ENCODE measurements at places on chromosomes 4 and X.

- H3K27me3 ChIP-seq = peaks cover 66% of the 10 kb centered on the region
- no peak for DNase-seq
- H3K36me3 ChIP-seq = no peaks in the 10 kb centered on the region
Measured at GRCh38 chrX:132059973-132060540, 37.0 kb downstream of the STK26 start.

GRCh38 chrX:22603060-22603459 lies 330.3 kb downstream of the CBLL2 start:
- H3K36me3 ChIP-seq = no peaks in the 10 kb centered on the region
- no peaks in the 10 kb centered on the region for H3K4me1 ChIP-seq
- H3K4me3 ChIP-seq = no peak overlapping the region
- no peak for DNase-seq
- H3K27ac ChIP-seq = no peak overlapping the region

- no peaks in the 10 kb centered on the region for H3K36me3 ChIP-seq
- no peaks in the 10 kb centered on the region for H3K4me1 ChIP-seq
- no peak overlapping the region for H3K4me3 ChIP-seq
- H3K27ac ChIP-seq = no peak overlapping the region
- no peak for DNase-seq
- H3K27me3 ChIP-seq = no peaks in the 10 kb centered on the region
Measured at GRCh38 chr4:158808399-158808798, 39.6 kb downstream of the FNIP2 start.

GRCh38 chr4:33494150-33494549 lies 2750.2 kb downstream of the ARAP2 start:
- no peak for DNase-seq
- H3K27me3 ChIP-seq = no peaks in the 10 kb centered on the region
- H3K27ac ChIP-seq = no peak overlapping the region
- H3K4me1 ChIP-seq = no peaks in the 10 kb centered on the region
- H3K4me3 ChIP-seq = no peak overlapping the region
- no peaks in the 10 kb centered on the region for H3K36me3 ChIP-seq

GRCh38 chr4:87005690-87006425 lies 71.0 kb downstream of the AFF1 start:
- H3K27me3 ChIP-seq = no peaks in the 10 kb centered on the region
- peak overlapping the region; percentile 84 for H3K4me3 ChIP-seq
- H3K27ac ChIP-seq = peak overlapping the region; percentile 97
- no peak for DNase-seq
- no peaks in the 10 kb centered on the region for H3K36me3 ChIP-seq

GRCh38 chrX:131728295-131729145 lies 184.6 kb downstream of the OR13H1 start:
- H3K4me1 ChIP-seq = no peaks in the 10 kb centered on the region
- DNase-seq = no peak
- H3K4me3 ChIP-seq = peak overlapping the region; percentile 54
- no peaks in the 10 kb centered on the region for H3K27me3 ChIP-seq
- peak overlapping the region; percentile 90 for H3K27ac ChIP-seq

DNA sequence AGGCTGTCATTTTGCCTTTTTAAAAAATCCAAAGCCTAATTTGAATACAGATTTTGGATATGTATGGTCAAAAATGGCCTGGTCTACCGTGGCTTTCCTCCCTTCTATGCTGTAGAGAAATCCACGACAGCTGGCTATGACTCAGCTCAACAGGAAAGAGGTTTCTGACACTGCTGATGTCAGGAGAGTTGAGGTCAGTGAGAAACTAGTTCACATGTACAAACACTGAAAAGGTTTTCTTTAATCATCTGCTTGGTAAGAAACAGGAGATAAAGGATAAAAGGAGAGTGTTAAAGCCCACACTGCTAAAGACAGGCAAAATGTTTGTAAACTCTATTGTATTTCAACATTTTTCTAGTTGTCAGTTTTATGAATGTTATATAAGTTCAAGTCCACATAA lies 113.9 kb downstream of the NYX start:
- H3K27ac ChIP-seq = no peak overlapping the region
- no peak for DNase-seq
- H3K36me3 ChIP-seq = no peaks in the 10 kb centered on the region
- no peaks in the 10 kb centered on the region for H3K4me1 ChIP-seq
- no peaks in the 10 kb centered on the region for H3K27me3 ChIP-seq
- no peak overlapping the region for H3K4me3 ChIP-seq

GRCh38 chrX:80511969-80512760 lies 91.9 kb downstream of the TENT5D start:
- DNase-seq = no peak
- H3K4me1 ChIP-seq = no peaks in the 10 kb centered on the region
- H3K4me3 ChIP-seq = no peak overlapping the region
- H3K36me3 ChIP-seq = no peaks in the 10 kb centered on the region
- H3K27me3 ChIP-seq = no peaks in the 10 kb centered on the region
- no peak overlapping the region for H3K27ac ChIP-seq

GRCh38 chr4:54496412-54496811 lies 161.3 kb upstream of the KIT start:
- H3K27me3 ChIP-seq = no peaks in the 10 kb centered on the region
- H3K4me3 ChIP-seq = no peak overlapping the region
- H3K27ac ChIP-seq = no peak overlapping the region
- peak; percentile 17 for DNase-seq
- no peaks in the 10 kb centered on the region for H3K4me1 ChIP-seq

DNA sequence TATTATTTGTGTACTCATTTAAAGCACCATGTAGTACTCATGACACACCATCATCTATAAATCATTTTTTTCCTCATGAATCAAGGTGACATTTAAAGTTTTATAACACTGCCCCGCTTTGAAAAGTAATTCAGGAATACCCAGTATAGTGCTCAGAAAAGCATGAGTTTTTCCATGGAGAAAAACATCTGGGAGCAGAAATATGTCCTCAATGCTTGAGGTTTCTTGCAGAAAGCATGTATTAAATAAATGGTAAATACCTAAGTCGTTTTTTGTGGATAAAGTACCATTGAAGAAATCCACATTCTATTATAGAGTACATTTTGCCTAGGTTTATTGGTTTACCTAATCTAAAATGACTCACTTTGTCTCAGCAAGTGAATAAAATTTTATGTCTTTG lies 66.2 kb downstream of the UBA6 start:
- H3K27ac ChIP-seq = no peak overlapping the region
- no peak for DNase-seq

DNA sequence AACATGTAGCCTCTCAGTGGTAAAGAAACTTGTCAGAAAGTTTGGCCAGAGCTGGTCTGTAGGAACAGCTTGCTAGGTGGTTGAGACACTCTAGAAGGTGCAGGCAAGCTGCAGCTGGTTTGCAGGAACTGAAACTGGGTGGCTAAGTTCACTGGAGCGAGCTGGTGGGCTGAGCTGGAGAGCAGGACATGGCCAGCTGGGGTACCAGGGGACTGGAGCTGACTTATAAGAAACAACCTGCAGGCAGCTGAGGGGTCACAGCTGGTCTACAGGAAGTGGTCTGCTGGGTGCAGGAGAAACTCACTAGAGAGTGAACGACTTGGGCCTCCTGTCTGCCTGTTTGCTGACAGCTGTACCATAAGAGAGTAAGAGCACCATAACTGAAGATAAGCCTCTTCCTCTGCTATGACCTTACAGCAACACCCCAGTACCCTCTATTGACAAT lies 157.1 kb upstream of the LNX1 start:
- H3K36me3 ChIP-seq = no peaks in the 10 kb centered on the region
- no peaks in the 10 kb centered on the region for H3K27me3 ChIP-seq
- no peak overlapping the region for H3K27ac ChIP-seq
- H3K4me1 ChIP-seq = no peaks in the 10 kb centered on the region
- DNase-seq = no peak
- H3K4me3 ChIP-seq = no peak overlapping the region

GRCh38 chr4:121093261-121093660 lies 20.9 kb upstream of the NDNF start:
- no peaks in the 10 kb centered on the region for H3K4me1 ChIP-seq
- no peak overlapping the region for H3K4me3 ChIP-seq
- H3K27me3 ChIP-seq = no peaks in the 10 kb centered on the region
- H3K27ac ChIP-seq = no peak overlapping the region

DNA sequence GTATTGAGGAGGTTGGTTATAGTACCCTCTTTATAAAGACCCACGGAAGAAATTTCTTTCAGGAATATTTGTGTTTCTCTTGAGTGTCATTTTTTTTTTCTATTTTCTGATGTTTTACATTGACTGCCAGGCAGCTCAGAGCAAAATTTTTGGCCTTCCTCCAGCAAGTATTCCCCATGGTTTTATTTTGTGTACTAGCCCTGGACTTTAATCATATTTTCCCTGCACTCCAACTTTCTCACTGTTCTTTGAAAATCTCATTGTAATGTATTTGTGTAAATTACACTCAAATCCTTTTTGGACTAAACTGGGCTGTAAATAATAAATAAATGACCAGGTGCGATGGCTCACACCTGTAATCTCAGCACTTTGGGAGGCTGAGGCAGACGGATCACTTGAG lies 45.6 kb upstream of the USP46 start:
- H3K4me1 ChIP-seq = no peaks in the 10 kb centered on the region
- H3K36me3 ChIP-seq = no peaks in the 10 kb centered on the region
- no peak for DNase-seq

DNA sequence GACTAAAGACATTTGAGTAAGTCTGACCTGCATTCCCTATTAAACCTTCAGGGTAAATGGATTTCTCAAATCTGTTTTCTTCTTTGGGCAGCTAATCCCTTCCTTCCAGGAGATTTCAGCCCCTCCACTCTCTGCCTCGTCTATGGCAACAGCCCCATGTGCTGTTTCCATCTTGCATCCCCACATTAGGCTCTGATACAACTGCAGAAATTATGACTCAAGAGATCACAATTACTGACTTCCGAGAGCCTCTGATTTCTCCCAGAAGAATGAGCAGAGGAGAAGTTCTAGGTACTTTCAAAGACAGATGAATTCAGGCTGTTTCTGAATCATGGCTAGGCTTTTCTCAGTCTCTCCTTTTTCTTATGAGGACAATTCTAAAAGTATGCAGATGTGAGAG lies 38.7 kb downstream of the RAI2 start:
- no peak overlapping the region for H3K27ac ChIP-seq
- DNase-seq = no peak
- H3K4me3 ChIP-seq = no peak overlapping the region
- no peaks in the 10 kb centered on the region for H3K4me1 ChIP-seq
- no peaks in the 10 kb centered on the region for H3K27me3 ChIP-seq

- no peaks in the 10 kb centered on the region for H3K27me3 ChIP-seq
- no peak overlapping the region for H3K4me3 ChIP-seq
- no peaks in the 10 kb centered on the region for H3K36me3 ChIP-seq
- no peak for DNase-seq
- no peaks in the 10 kb centered on the region for H3K4me1 ChIP-seq
Measured at GRCh38 chr4:117577686-117578311, 456.5 kb upstream of the NDST3 start.

- no peak overlapping the region for H3K27ac ChIP-seq
- DNase-seq = no peak
- H3K36me3 ChIP-seq = no peaks in the 10 kb centered on the region
- H3K27me3 ChIP-seq = no peaks in the 10 kb centered on the region
- no peaks in the 10 kb centered on the region for H3K4me1 ChIP-seq
Measured at GRCh38 chrX:153645151-153645550, 1.9 kb upstream of the DUSP9 start.

DNA sequence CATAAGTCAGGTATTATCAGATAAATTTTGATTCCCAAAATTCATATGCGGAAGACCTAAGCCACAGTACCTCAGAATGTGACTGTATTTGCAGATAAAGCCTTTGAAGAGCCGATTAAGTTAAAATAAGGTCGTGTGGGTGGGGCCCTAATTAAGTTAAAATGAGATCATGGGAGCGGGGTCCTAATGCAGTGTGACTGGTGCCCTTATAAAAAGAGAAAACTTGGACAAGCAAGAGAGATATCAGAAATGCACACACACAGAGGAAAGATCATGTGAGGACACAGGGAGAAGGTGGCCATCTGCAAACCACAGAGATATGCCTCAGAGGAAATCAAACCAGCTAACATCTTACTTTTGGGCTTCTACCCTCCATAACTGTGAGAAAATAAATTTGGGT lies 236.1 kb downstream of the FBXO8 start:
- no peak overlapping the region for H3K27ac ChIP-seq
- H3K27me3 ChIP-seq = no peaks in the 10 kb centered on the region

GRCh38 chr4:992297-993110 lies 700 bp downstream of the SLC26A1 start:
- no peaks in the 10 kb centered on the region for H3K36me3 ChIP-seq
- H3K4me1 ChIP-seq = no peaks in the 10 kb centered on the region
- H3K4me3 ChIP-seq = no peak overlapping the region
- peak; percentile 84 for DNase-seq

DNA sequence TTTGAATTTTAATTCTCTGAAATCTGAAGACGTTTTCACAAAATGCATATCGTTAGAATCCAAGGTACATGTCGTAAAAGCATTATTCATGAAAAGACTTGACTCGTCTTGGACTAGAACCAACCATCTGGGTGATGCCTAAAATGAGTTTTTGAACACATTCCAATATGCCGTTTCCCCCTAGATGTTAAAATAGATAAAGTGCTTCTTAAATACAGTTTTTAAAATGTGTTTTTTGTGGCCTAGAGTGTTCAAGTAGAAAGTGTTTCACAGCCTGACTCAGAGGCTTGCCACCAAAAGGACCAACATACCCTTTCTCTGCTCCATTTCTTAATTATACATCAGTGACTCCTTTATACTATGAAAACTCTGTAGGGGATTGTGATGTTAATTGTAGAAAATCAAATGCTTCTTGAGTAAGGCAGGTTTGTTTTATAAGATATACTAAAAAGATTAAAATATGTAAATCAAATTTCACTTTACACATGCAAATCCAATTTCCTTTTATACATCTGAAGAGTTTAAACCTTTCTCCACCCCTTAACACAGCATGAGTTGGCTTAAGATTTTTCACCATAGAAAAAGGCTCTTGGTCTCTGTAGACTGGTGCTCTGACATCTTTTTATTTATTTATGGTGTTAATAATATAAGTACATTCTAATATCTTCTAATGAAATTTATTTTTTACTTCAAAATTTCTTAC lies 48.4 kb downstream of the PRKG2 start:
- no peak overlapping the region for H3K27ac ChIP-seq
- no peaks in the 10 kb centered on the region for H3K4me1 ChIP-seq
- DNase-seq = no peak
- H3K4me3 ChIP-seq = no peak overlapping the region
- no peaks in the 10 kb centered on the region for H3K36me3 ChIP-seq
- H3K27me3 ChIP-seq = no peaks in the 10 kb centered on the region
